ENCODE measurements at places on chromosomes 7 and 10. TPM values are rescaled to one million over a fixed set of nuclear protein-coding genes. Genes with fewer than 3 reads are reported as not detected.

Gene CEP55
- 73.1 TPM for total RNA-seq

Gene PAX4
- not detected for total RNA-seq

Gene BTBD16
- total RNA-seq: not detected

Gene CELF2
- total RNA-seq: 154 TPM

Gene FAM25C
- total RNA-seq: not detected

Gene C10orf95
- 0.18 TPM for total RNA-seq

Gene VAX1
- total RNA-seq: not detected

Gene BLVRA
- 28.6 TPM for total RNA-seq

Gene CDNF
- 0.48 TPM for total RNA-seq

Gene NXPH1
- not detected for total RNA-seq

Gene ANKRD30A
- not detected for total RNA-seq

Gene ADCY1
- total RNA-seq: 3.1 TPM

Gene LIPM
- not detected for total RNA-seq

Gene VWDE
- total RNA-seq: 4.2 TPM

Gene TMEM225B
- total RNA-seq: 2.4 TPM

Gene HSPA12A
- total RNA-seq: 0.02 TPM

Gene ATOH7
- total RNA-seq: not detected

Measured in T-helper 2 cell treated with Interferon-gamma antibody and Interleukin-4, amounts not matched to agents 100 ng/mL and 5 ng/mL, for 36 hours (primary cell).